ENCODE measurements at places on chromosomes 7 and 10.

DNA sequence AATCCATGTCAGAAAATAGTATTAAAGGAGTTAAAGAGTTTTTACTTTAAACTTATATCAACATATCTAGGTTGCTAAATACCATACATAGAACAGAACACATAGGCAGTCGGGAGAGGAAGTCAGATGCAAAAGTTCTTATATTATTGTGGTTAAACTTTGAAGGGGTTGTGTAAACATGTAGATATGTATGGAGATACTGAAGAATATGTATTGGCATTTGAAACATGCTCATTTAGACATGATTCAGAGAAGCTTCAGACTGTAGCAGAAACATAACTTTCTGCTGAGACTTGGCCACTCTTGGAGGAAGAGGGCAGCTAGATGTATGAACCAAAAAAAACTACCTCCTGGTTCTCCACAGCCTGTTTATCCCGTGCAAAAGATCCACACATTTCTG is 103.5 kb upstream of the FERD3L start:
- H3K27me3 ChIP-seq, result no peaks in the 10 kb centered on the region
- no peak overlapping the region for H3K27ac ChIP-seq
- H3K4me1 ChIP-seq, result no peaks in the 10 kb centered on the region
- H3K36me3 ChIP-seq, result no peaks in the 10 kb centered on the region
- no peak for DNase-seq

GRCh38 chr7:24764972-24765744 is 7.9 kb upstream of the GSDME start:
- no peaks in the 10 kb centered on the region for H3K4me1 ChIP-seq
- DNase-seq, result no peak
- H3K27ac ChIP-seq, result no peak overlapping the region

- no peak for DNase-seq
- no peak overlapping the region for H3K27ac ChIP-seq
- peaks cover 9% of the 10 kb centered on the region for H3K27me3 ChIP-seq
- H3K4me1 ChIP-seq, result no peaks in the 10 kb centered on the region
These were observed 81.2 kb downstream of the FZD1 start for GRCh38 chr7:91345449-91345848.

DNA sequence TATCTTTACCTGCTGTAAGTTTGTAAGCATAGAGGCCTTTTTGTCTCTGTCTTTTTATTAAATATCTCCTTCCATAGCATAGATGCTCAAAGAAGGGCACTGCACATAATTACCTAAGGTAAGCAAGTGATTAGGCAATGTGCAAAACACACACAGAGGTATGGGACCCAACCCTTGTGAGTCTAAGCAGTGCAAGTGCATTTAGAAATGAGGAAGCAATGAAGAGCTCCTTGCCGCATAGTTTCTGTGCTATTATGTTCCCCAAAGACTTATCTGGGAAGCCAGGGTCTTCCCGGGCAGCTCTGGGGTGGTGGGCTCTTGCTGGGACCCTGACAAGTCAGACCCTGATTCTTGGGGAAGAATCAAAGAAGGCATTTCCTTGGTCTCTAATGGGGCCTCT is 13.5 kb upstream of the MGAM2 start:
- H3K4me3 ChIP-seq, result no peak overlapping the region
- no peaks in the 10 kb centered on the region for H3K4me1 ChIP-seq
- H3K27ac ChIP-seq, result no peak overlapping the region
- H3K36me3 ChIP-seq, result no peaks in the 10 kb centered on the region
- DNase-seq, result no peak
- H3K27me3 ChIP-seq, result no peaks in the 10 kb centered on the region

- no peaks in the 10 kb centered on the region for H3K4me1 ChIP-seq
- DNase-seq, result no peak
- H3K4me3 ChIP-seq, result no peak overlapping the region
- H3K36me3 ChIP-seq, result no peaks in the 10 kb centered on the region
- H3K27me3 ChIP-seq, result peaks cover 7% of the 10 kb centered on the region
These were observed 428.6 kb downstream of the TCERG1L start for GRCh38 chr10:130882906-130883305.

- DNase-seq, result no peak
- H3K4me3 ChIP-seq, result no peak overlapping the region
- H3K27ac ChIP-seq, result no peak overlapping the region
- H3K36me3 ChIP-seq, result no peaks in the 10 kb centered on the region
These were observed 124.5 kb downstream of the CXCL12 start for GRCh38 chr10:44260286-44260928.

- no peak overlapping the region for H3K27ac ChIP-seq
- no peaks in the 10 kb centered on the region for H3K4me1 ChIP-seq
- no peaks in the 10 kb centered on the region for H3K27me3 ChIP-seq
- no peak for DNase-seq
These were observed 150.8 kb downstream of the FAM107B start for GRCh38 chr10:14623931-14624330.

- no peaks in the 10 kb centered on the region for H3K36me3 ChIP-seq
- DNase-seq, result no peak
- H3K27me3 ChIP-seq, result no peaks in the 10 kb centered on the region
- H3K4me1 ChIP-seq, result no peaks in the 10 kb centered on the region
- no peak overlapping the region for H3K27ac ChIP-seq
These were observed 824.1 kb upstream of the IGFBP3 start for GRCh38 chr7:46744957-46745706.

All from activated naive CD4-positive, alpha-beta T cell treated with anti-CD3 and anti-CD28 coated beads for 36 hours (primary cell).